ENCODE measurements at places on chromosomes 7 and 10. TPM values are rescaled to one million over a fixed set of nuclear protein-coding genes. Genes with fewer than 3 reads are reported as not detected.

Gene LRRD1
- not detected for total RNA-seq

Gene GHITM
- total RNA-seq, result 246 TPM

- no peak for DNase-seq
These were observed 157.4 kb upstream of the TBX20 start for GRCh38 chr7:35411331-35411730.

GRCh38 chr10:74021248-74022055, 23.5 kb downstream of the VCL start:
- DNase-seq, result no peak

DNA sequence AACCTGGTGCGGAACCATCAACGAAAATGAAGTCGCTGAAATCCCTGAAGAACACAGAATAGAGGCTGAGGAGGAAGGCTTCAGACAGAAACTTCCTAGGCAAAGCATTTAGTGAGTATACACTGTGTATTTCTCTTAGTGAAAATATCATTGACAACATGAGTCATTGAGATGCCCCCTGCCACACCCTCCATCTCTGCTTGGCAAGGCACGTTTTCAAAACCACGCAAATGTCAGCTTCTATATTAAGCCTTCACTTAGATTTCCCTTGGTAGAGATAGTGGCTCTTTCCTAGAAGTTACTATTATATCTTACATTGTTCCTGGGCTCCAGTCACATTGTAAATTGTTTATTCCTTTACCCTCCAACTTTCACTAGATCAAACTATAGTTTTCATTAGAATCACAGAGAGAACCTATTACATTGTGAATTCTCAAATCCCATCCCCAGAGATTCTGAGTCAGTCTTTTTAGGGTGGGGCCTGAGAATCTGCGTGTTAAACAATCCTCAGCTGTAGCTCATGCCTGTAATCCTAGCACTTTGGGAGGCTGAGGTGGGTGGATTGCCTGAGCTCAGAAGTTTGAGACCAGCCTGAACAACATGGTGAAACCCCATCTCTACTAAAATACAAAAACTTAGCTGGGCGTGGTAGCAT, 4.6 kb upstream of the SKAP2 start:
- DNase-seq, result no peak

Gene INSYN2A
- not detected for total RNA-seq
